ENCODE measurements at places on chromosomes 4 and X. TPM values are rescaled to one million over a fixed set of nuclear protein-coding genes. Genes with fewer than 3 reads are reported as not detected.

Gene ERCC6L
- total RNA-seq, result 6.4 TPM

GRCh38 chr4:173752610-173753230, 222.7 kb upstream of the HAND2 start:
- DNase-seq, result no peak

DNA sequence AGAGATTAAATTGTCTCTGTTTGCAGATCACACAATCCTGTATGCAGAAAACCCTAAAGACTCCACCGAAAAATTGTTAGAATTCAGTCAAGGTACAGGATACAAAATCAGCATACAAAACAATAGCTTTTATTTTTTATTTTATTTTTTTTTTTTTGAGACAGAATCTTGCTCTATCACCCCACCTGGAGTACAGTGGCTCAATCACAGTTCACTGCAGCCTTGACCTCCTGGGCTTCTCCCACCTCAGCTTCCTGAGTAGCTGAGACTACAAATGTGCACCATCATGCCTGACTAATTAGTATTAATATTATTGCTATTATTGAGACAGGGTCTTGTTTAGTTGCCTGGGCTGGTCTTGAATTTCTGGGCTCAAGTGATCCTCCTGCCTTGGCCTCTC, 8.9 kb upstream of the PLXNB3 start:
- DNase-seq, result no peak

Gene SLC25A31
- not detected for total RNA-seq

Gene ASB12
- 0.21 TPM for total RNA-seq

- no peak for DNase-seq
Measured at GRCh38 chr4:11073621-11074051, 355.1 kb downstream of the HS3ST1 start.

DNA sequence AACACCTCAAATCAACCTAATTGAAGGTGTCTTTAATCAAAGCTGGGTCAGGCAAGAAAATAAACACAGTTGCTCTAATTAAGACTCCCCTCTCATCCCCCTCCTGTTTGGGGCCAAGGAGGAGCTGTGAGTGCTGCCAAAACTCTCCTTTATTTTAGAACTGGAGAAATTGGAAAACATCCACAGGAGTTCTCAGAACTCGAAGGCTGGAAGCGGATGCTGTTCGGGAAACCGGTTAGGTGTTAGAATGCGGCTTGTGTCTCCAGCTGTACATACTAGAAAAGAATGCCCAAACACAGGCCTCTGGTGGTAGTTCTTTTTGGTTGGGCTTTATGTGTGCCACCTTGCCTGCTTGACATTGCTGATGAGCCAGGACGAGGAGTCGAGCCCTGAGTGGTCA, 118.2 kb downstream of the GPR143 start:
- DNase-seq, result no peak

DNA sequence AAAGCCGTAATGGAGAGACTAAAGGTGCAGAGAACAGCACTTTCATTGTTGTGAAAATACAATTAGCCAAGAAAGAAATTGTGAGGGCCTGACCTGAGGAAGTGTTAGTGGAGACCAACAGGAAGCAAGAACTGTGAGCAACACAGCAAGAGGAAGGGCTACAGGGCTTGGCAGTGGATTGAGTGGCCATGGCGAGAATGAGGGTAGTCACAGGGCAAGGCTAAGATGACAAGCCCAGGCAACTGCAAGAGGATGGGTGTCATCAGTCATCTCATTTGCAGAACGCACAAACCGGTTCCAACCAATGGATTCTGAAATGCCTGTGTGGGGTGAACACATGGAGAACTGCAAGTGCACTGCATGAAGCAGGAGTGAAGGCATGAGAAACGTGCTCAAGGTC, 3.6 kb downstream of the SLC10A6 start:
- no peak for DNase-seq

GRCh38 chrX:1006156-1006730, 206.2 kb downstream of the CRLF2 start:
- DNase-seq, result no peak

DNA sequence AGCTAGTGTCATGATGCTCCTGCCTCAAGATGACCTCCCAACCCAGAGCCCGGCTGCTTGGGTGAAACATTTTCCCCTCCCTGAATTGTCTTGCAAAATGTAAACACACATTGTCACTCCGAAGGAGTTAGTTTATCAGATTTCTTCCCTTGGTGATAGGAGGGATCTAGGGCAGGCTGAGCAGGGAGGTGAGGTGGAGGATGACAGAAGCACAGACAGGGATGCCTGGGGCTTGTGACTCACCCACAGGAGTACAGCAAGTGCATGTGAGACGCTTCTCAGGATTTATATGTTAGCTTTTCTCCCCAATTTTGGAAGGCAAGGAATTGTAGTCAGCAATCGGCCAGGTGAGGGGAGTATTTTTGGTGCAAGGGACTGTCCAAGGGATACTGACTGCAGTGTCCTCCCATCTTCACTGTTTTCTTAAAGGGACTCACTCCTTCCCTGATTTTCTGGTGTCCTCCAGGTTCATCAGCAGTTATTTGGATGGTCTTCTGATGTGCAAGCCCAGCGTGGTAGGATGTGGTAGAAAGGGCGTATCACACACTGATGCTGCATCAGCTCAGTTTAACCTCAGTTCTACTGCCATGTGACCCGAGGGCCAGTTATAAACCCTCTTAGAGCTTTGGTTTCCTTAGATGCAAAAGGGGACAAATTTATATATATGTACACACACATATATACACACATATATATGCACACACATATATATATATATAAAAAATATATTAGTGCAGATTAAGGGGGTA, 46.2 kb upstream of the IGFBP7 start:
- DNase-seq, result no peak

Gene CLGN
- total RNA-seq, result 1.2 TPM

Gene SPON2
- total RNA-seq, result 14.5 TPM

- no peak for DNase-seq
Measured at GRCh38 chr4:184310881-184311709, 93.4 kb upstream of the ENPP6 start.

Gene AMER1
- total RNA-seq, result 5.5 TPM

- DNase-seq, result no peak
Measured at GRCh38 chr4:104492183-104492771, 2.4 kb downstream of the CXXC4 start.

Gene TRAM1L1
- total RNA-seq, result 0.57 TPM

- DNase-seq, result no peak
Measured at GRCh38 chr4:181799561-181800069, 443.6 kb upstream of the TENM3 start.

Gene CASP3
- 25.0 TPM for total RNA-seq

GRCh38 chrX:16828124-16828908, 41.8 kb downstream of the RBBP7 start:
- no peak for DNase-seq

GRCh38 chrX:52015794-52016193, 53.2 kb downstream of the MAGED4B start:
- no peak for DNase-seq

DNA sequence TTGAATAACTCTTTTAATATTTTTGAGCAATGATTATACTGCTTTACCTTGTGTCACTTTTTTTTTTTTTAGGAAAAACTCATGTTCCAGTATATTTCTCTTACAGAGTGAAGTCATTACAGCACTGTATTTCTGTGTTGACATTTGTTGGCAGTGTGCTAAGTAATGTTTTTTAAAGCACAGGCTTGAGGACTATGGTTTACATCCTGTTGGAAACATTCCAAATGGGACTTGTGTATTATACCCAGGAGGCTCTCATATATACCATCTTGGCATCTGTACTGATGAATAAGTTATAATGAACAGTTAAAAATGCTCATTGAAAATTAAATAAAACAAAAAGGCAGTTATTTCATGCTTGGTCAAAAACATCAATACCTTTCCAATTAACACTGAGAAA, 33.8 kb downstream of the CEP44 start:
- no peak for DNase-seq

Gene JCHAIN
- total RNA-seq, result not detected

Gene TCEAL7
- total RNA-seq, result 6.3 TPM
